ENCODE measurements at places on chromosomes 6 and 20. TPM values are rescaled to one million over a fixed set of nuclear protein-coding genes. Genes with fewer than 3 reads are reported as not detected.
A peak's percentile ranks its signal among the peaks of the same experiment; 100 is the strongest.

DNA sequence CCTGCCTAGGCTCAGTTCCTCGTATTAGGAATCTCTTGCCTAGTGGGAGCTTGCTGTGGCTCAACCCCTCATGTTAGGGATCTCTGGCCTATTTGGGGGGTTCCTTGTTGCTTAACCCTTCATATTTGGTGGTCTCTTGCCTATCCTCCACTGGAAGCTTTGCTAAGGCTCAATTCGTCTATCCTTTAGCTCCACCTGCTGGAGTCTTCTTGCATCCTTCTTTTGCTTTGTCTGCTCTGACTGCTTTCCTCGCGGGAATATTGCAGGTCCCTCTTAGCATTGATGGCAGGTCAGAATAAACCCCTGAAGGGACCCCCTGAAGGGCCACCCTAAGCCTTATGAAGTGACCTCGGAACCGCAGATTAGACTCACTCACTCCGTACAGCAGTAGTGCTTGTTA lies 203.0 kb upstream of the TBX18 start:
- H3K36me3 ChIP-seq: no peaks in the 10 kb centered on the region
- H3K4me3 ChIP-seq: no peak overlapping the region
- no peaks in the 10 kb centered on the region for H3K27me3 ChIP-seq
- H3K27ac ChIP-seq: no peak overlapping the region
- DNase-seq: no peak

DNA sequence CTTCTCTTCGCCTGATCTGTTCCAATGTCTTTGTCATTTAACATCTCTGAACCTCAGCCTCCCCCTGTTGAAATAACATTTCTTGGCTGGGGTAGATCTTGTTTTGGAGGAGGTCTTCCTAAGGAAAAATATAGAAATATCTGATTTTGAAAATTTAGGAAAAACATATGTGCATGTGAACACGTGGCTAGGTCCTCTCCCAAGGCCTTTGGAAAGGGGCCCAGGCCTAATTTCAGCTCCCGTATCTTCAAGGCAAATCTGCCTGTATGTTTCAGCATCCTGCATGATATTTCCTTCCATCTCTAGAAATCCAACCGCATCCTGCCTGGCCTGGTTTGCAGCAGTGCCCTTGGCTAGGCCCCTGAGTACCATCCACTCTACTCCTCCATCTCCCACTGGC lies 261.2 kb downstream of the PHACTR1 start:
- no peaks in the 10 kb centered on the region for H3K36me3 ChIP-seq
- peaks cover 5% of the 10 kb centered on the region for H3K27me3 ChIP-seq
- H3K27ac ChIP-seq: no peak overlapping the region
- H3K4me1 ChIP-seq: no peaks in the 10 kb centered on the region
- no peak overlapping the region for H3K4me3 ChIP-seq
- no peak for DNase-seq

- H3K27me3 ChIP-seq: no peaks in the 10 kb centered on the region
- peaks cover 38% of the 10 kb centered on the region for H3K36me3 ChIP-seq
- DNase-seq: no peak
- no peaks in the 10 kb centered on the region for H3K4me1 ChIP-seq
- H3K27ac ChIP-seq: peak overlapping the region; percentile 49
These were observed 155.6 kb downstream of the DTNBP1 start for GRCh38 chr6:15507221-15507620.

- DNase-seq: no peak
- H3K4me3 ChIP-seq: no peak overlapping the region
- peaks cover 4% of the 10 kb centered on the region for H3K4me1 ChIP-seq
- no peaks in the 10 kb centered on the region for H3K36me3 ChIP-seq
- H3K27me3 ChIP-seq: no peaks in the 10 kb centered on the region
These were observed 19.1 kb downstream of the IPCEF1 start for GRCh38 chr6:154337406-154338005.

Gene TREML1
- not detected for total RNA-seq

Gene ARMH2
- not detected for total RNA-seq

All from activated CD8-positive, alpha-beta T cell treated with anti-CD3 and anti-CD28 coated beads for 36 hours (primary cell).